Colonic mucosa (tissue), 4 donors: ENCODE measurements at places on chromosomes 13 and 19. TPM values are rescaled to one million over a fixed set of nuclear protein-coding genes. Genes with fewer than 3 reads are reported as not detected.

The MAP4K1 gene
- 2.6 TPM for total RNA-seq

The ZNF529 gene
- total RNA-seq, result 5.0 TPM

The CDX2 gene
- total RNA-seq, result 271 TPM

The TBXA2R gene
- 1.5 TPM for total RNA-seq

The RFPL4A gene
- total RNA-seq, result not detected

The APOC4 gene
- not detected for total RNA-seq

The CTU1 gene
- 6.1 TPM for total RNA-seq

The NANOS3 gene
- total RNA-seq, result not detected

The DCT gene
- 0.11 TPM for total RNA-seq

The LYPD5 gene
- total RNA-seq, result 3.3 TPM

The JSRP1 gene
- 0.64 TPM for total RNA-seq

The TTYH1 gene
- 2.4 TPM for total RNA-seq

The PSG1 gene
- not detected for total RNA-seq

The ZNF536 gene
- 1.4 TPM for total RNA-seq

The KIR2DL1 gene
- not detected for total RNA-seq

The ATP8A2 gene
- 0.10 TPM for total RNA-seq

The INSR gene
- 58.7 TPM for total RNA-seq

The TUBA3C gene
- total RNA-seq, result not detected

The ESD gene
- 100 TPM for total RNA-seq

The EFNB2 gene
- total RNA-seq, result 41.8 TPM

The ZNF99 gene
- not detected for total RNA-seq

The TRPM4 gene
- total RNA-seq, result 175 TPM

The IFNL4 gene
- not detected for total RNA-seq

The CNN1 gene
- total RNA-seq, result 10.7 TPM

The ZNF792 gene
- 6.7 TPM for total RNA-seq

The ANO8 gene
- 13.7 TPM for total RNA-seq

The BRME1 gene
- 5.9 TPM for total RNA-seq

The ICAM4 gene
- total RNA-seq, result 0.19 TPM

The SHISA7 gene
- total RNA-seq, result not detected

The UHRF1 gene
- 6.3 TPM for total RNA-seq

The SIGLECL1 gene
- total RNA-seq, result not detected

The YJEFN3 gene
- total RNA-seq, result 17.3 TPM

The FSD1 gene
- total RNA-seq, result 2.4 TPM

The OR4F17 gene
- not detected for total RNA-seq

The TMEM221 gene
- total RNA-seq, result not detected

The PSG3 gene
- not detected for total RNA-seq

The GGACT gene
- 6.7 TPM for total RNA-seq

The CGB8 gene
- not detected for total RNA-seq

The KLK14 gene
- 0.52 TPM for total RNA-seq

The NXNL1 gene
- total RNA-seq, result not detected

The CIRBP gene
- total RNA-seq, result 163 TPM

The ZNF507 gene
- total RNA-seq, result 15.3 TPM

The EGLN2 gene
- total RNA-seq, result 87.8 TPM

The SYT3 gene
- total RNA-seq, result 0.13 TPM

The GRIK5 gene
- total RNA-seq, result 0.62 TPM

The FFAR3 gene
- not detected for total RNA-seq

The EDNRB gene
- 6.3 TPM for total RNA-seq

The EBI3 gene
- total RNA-seq, result 0.56 TPM

The CYP4F3 gene
- total RNA-seq, result 7.8 TPM

The ATP13A1 gene
- total RNA-seq, result 46.0 TPM

The ZNF222 gene
- 2.4 TPM for total RNA-seq

The CERS1 gene
- 0.58 TPM for total RNA-seq

The MISP3 gene
- 32.7 TPM for total RNA-seq

The PABPC3 gene
- total RNA-seq, result 0.35 TPM

The PLIN5 gene
- total RNA-seq, result 2.0 TPM

The ERICH4 gene
- total RNA-seq, result not detected

The CD209 gene
- 12.1 TPM for total RNA-seq
